Panc1 (cell line): ENCODE measurements at places on chromosomes 6 and 20. TPM values are rescaled to one million over a fixed set of nuclear protein-coding genes. Genes with fewer than 3 reads are reported as not detected.

Gene SRSF12
- 0.28 TPM for total RNA-seq

Gene BHLHE23
- not detected for total RNA-seq

DNA sequence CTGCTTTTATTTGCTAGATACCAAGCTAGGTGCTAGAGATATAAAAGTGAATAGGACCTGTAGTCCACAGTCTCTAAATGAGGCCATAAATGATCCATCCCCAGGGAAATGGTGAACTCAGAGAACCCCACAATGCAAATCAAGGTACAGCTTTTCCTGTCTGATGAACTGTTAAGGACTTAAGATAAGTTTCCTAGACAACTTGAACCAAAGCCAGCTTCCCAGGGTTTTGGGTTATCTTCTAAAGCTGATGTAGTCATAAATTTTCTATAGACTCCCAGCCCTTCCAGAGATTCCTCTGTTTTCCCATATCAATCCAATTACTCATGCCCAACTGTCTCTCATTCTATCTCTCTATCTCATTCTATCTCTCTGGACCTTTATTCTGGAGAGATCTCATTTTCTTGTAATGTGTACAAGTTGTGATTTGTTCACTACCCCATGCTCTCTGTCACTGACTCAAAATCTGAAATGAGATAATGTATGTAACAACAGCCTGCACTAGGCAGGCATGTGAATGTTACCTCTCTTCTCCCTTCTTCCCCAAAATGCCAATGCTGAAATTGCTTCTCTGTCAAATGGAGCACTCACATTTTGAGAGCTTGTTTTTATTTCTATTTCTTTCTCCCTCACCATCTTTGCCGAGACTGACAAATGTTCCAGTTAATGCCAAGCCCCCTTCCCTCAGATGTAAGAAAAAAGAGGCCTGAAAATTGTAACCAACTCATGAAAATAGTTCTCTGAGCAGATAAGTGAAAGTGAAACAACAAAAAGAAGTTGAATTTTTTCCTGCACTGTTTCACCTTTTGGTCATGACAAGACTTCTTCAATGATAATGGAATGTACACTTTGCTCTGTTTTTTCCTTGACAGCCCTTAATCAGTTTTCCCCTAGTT is 279.9 kb downstream of the SLC35F1 start:
- no peaks in the 10 kb centered on the region for H3K4me1 ChIP-seq
- H3K36me3 ChIP-seq = no peaks in the 10 kb centered on the region
- no peak for DNase-seq
- no peaks in the 10 kb centered on the region for H3K27me3 ChIP-seq
- no peak overlapping the region for H3K27ac ChIP-seq

Gene PTGIS
- total RNA-seq = 4.4 TPM

Gene LY86
- not detected for total RNA-seq
